Stimulated activated naive CD8-positive, alpha-beta T cell treated with anti-CD3 and anti-CD28 coated beads, Interleukin-15, amount 100 ng/mL, for 72 hours (primary cell): ENCODE measurements at places on chromosomes 7 and 10.

DNA sequence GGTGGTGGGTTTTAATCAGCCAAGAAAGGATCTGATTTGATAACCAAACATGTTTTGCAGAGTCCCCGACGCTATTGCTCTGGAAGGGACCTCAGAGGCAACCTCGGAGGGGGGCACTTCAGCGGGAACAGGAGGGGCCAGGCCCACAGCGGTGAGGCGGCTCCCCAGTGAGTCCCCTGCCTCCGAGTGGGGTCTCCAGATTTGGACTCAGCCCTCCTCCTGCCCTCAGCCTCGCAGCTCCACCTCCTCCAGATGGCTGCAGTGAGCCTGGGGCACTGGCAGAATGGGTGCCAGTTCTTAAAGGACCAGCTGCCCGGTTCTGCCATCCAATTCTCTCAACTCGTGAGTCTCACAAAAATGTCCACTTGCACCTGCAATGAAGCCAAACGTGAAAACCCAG is 61.0 kb upstream of the NANOS1 start:
- no peak for DNase-seq

DNA sequence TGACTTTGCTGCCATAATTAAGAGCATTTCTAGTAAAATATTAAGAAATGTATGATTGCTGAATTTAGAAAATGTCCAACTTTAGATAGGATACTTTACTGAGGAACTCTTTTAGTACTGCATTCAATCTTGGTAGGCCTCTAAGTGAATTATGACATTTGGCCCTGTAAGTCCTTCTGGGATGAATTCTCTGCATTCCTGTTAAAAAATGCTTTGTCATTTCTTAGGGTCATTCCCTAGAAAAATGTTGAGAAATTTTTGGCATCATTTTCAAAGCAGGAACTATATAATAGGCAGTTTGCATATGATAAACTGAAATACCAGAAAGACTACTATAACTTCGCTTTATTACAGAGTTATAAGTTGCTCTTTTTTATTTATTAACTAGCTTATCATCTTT is 69.3 kb upstream of the PRR15 start:
- no peak for DNase-seq

- no peak for DNase-seq
Observed at GRCh38 chr7:22351878-22352277, 5.1 kb downstream of the RAPGEF5 start.

DNA sequence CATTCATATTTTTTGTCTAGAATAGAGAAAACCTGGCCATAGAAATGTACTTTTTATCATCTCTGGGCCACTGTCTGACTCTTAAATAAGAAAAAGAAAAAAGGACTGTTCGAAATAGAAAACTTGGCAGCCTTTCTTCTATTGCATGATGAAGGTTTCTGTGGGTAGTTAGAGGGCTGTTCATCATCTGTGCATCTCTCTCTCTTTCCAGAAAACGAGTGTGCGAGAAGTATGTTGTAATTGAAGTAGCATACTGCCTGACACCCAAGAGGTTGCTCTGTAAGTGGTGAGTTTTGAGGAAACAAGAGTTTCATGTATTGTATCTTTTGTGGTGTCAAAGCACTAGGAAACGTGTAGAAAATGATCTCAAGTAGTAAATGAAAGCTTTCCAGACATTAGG is 343.2 kb upstream of the TMEM229A start:
- DNase-seq: no peak

GRCh38 chr10:33330543-33331378 is 3.7 kb downstream of the NRP1 start:
- peak; percentile 62 for DNase-seq

DNA sequence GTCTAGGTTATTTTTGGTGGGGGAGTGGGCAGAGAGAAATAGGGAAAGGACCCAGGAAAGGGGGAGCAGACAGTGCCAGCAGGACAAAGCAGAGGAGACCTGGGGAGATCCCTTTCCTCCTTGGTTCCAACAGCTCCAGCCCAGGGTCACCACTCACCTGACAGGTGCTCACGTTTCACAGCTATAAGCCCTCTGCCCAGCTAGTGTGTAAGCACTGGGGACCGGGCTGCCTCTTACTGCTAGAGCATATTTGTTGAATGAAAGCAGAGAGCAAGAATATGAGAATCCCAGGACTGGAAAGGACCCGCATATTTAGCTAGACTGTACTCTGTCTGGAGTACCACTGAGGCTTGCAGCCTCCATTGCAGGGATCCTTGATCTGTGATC is 6.7 kb downstream of the ZCCHC24 start:
- DNase-seq: no peak

DNA sequence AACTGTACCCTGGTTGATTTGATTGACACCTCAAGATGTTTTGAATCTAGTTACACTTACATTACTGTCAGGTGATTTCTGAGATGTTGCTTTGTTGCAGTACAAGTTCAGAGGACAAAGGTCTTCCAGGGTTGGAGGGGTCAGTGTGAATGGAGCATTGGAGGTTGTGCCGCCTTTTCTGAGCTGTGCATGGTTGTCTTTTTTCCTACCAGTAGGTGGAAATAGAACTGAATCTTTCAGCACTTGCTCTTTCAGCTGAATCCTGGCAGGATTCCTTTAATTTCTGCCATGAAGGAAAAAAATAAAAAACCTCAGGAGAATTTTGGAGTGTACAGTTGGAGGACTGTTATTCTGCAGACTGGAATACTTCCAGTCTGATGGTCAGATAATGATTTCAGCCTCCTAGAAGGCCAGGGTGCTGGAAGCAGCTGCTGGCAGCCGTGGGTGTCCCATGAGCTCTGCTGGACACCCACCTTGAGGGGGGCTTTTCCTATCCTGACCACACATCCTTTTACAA is 82.7 kb downstream of the PLCE1 start:
- DNase-seq: no peak

DNA sequence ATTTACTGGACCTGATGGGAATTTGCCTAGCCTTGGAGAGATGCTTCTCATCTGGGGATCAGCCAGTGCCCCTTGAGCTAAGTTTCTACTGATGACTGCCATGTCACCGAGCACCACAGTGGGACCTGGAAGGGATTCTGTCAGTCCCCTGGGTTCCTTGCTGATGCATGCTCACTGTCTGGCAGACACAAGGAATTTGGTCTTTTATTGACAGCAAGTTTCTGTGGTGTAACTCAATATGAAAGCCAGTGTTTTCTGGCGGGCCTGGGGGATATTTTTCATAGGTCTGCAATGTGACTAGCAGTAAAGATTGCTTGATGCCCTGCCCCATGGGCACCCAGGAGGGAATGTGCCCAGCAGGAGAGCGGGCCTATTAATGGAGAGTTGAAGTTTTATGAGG is 30.7 kb downstream of the MAP3K8 start:
- no peak for DNase-seq

GRCh38 chr7:121123032-121123431 is 134.5 kb downstream of the CPED1 start:
- DNase-seq: no peak

- DNase-seq: no peak
Observed at GRCh38 chr7:1223196-1223981, 9.3 kb upstream of the UNCX start.

DNA sequence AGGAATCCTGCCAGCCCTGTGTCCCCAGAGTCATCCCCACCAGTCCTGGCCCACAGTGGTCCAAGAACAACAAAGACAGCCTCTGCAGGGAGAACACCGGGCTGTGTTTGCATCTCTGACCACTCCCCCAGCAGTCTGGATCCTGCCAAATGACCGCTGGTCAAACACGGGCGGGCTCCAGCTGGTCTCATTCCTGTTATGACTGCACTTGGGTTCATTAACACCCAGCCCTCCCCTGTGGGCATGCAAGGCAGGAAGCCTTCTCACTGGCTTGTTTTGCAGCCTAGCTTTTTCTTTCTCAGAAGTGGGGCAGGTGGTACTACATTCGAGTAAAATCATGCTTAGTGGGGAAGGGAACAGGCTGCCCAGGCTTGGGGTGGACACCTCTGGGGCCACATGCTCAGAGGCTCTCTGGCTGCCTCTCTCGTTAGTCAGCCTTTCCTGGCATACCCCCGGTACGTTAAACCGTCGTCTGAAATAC is 190.0 kb downstream of the PLXNA4 start:
- no peak for DNase-seq

GRCh38 chr7:41769162-41769561 is 66.3 kb upstream of the INHBA start:
- no peak for DNase-seq

- no peak for DNase-seq
Observed at GRCh38 chr7:158004123-158004490, 583.5 kb downstream of the PTPRN2 start.

DNA sequence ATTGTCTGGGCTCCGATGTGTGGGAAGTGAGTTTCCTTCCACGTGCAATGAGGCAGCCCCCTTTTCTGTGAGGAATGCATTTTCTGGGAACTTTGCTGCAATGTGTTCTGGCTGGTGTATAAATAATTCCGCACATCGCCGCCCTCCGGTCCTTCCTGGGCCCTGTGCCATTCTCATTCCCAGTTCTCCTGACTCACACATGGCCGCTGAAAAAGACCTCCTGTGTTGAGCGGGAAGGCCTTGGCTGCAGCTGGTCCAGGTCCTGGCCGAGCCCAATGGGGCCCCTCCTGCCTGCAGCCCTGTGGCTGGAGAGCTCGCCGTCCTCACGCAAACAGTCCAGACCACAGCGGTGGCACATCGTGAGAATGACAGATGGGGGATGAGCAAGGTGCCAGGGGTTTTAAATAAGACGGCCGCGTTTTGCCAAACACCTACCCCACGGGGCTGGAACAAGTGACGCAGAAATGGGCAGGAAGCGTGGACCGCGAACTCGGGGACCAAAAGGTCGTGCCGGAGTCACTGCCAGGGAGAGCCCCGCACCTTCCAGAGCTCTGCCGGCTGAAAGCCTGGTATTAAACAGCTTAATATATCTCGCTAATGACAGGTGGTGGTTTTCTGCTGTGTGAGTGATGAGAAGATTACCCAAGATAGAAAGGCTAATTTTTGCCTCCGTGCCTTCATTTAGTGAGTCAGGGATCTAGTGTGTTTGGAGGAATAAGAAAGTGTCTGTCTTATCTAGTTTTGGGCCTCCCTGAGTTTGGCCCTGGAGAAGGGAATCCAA is 37.0 kb downstream of the FAM20C start:
- no peak for DNase-seq

- no peak for DNase-seq
Observed at GRCh38 chr10:48503293-48503911, 101.5 kb downstream of the ARHGAP22 start.

- no peak for DNase-seq
Observed at GRCh38 chr7:101947899-101948298, 130.5 kb downstream of the CUX1 start.

GRCh38 chr10:31803606-31804351 is 124.9 kb downstream of the ARHGAP12 start:
- no peak for DNase-seq

- DNase-seq: no peak
Observed at GRCh38 chr7:6725003-6725402, 18.3 kb upstream of the ZNF12 start.

GRCh38 chr7:98618786-98619185 is 1.7 kb downstream of the NPTX2 start:
- no peak for DNase-seq

- no peak for DNase-seq
Observed at GRCh38 chr7:157788573-157788972, 451.8 kb downstream of the DNAJB6 start.

- DNase-seq: peak; percentile 11
Observed at GRCh38 chr7:14714161-14714728, 188.3 kb downstream of the DGKB start.

DNA sequence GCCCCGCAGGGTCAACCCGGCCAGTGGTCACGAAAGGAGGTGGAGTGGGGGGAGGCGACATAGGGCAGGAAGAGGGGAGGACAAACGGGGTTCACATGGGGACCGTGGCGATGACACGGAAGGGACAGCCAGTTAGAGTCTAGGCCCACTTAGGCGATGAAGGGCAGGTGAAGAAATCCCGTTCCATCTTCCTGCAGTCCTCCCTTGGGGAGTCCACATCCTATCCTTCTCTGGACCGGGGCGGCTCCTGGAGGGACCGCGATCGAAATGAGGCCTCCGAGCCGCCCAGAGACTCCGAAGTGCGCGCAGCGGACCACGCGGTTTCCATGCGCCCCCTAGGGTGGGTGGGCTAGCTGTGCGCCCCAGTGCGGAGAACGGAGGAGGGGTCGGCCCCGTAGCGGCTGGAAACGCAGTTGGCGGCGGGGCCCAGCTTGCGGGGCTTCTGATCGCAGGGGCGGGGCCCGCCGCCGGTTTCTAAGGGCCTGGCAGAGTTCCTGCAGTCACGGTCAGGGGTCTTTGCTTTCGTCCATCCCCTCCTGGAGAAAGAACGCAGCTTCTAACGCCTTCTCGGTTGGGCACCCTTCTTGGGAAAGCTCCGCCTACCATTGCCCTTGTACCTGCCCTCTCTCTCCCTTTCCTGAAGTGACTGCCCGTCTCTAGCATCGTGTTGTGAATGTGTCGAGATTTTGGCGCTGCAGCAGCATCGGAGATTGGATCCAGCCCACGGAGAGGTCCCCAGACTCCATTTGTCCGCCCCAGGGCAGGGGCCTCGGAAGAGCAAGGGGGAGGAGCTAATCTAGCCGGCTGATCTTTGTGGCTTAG is 17.9 kb upstream of the TMEM225B start:
- DNase-seq: peak; percentile 64

- no peak for DNase-seq
Observed at GRCh38 chr10:127040756-127041155, 135.5 kb downstream of the DOCK1 start.

- DNase-seq: no peak
Observed at GRCh38 chr10:108582387-108582786, 1340.9 kb downstream of the XPNPEP1 start.

DNA sequence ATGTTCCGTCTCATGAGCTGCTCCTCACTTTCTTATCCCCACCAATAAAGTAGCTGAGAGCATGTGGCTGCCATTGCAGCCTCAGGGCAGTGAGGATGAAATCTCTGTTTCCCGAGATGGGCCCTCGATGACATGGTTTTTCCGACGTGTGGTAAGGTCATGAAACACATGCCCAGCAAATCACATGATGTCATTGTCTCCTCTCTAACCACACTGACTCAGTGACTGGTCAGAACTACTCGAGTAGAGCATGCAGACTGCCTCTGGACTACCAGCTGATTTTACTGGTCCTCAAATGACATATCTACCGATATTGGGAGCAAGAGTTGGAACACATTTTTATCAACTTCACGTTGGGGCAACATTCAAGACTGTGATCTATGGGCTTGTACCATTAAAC is 786.1 kb downstream of the CNTNAP2 start:
- no peak for DNase-seq

GRCh38 chr7:151648429-151648828 is 128.7 kb upstream of the RHEB start:
- DNase-seq: no peak

DNA sequence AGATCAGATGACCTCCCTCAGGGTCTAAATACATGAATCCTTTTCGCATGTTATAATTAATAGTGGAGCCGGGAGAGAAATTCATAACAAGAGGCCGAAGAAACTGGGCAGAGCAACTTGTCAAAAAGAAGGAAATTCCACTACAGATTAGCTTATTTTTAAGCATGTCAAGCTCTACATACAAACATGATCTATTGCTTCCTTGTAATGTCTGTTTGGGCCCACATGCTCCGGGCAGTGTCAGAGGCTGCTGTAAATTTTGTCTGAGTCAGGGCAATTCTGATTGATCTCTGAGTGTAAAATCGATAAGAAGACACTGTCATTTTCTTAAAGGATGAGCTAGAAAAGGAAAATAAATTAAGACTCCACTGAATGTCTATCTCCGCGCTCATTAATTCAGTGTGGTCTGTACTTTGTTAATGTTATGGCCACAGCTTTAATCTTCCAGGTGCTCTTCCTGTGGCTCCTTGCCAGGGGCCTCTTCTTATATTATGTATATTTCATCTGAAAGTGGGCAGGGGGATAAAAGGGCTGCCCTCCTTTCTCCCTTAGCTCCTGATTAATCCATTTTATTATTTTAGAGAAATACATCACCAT is 194.1 kb upstream of the SP8 start:
- DNase-seq: no peak
